SIG-M5 (cell line): ENCODE measurements at places on chromosomes 5 and 9.

DNA sequence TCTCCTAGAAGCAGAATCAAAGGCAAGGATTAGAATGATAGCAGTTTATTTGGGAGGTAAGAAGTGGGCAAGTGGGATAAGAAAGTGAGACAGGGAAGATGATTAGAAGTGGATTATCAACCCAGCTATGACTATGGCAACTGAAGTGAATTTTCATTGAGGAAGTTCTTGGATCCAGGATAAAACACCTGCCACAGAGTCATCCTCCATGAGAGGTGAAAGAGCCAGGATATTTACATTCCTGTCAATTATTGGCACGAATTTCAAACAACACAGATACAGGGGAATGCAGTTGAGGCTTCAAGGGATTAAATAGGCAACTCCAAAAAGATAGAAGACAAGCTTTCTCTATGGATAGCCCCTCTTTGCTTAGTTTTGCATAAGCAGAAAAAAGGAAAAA is 31.8 kb upstream of the ZNF366 start:
- no peak for DNase-seq

DNA sequence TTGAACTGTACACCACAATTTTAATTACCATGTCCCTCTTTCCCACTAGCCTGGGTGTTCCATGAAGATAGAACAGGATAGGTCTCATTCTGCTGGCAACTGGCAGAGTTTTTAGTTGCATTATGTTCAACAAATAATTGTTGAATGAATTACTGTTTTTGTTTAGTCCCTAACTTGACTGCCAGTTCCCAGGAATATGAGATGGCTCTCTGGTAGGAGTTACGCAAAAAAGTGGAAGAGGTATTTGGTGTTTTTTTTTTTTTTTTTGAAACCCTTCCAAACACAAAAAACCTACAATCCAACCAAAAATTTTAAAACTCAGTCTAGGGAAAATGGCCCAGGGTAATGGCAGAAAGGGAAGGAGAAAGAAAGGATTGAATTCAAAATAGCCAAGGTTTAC is 153.6 kb downstream of the GNAQ start:
- DNase-seq = no peak

DNA sequence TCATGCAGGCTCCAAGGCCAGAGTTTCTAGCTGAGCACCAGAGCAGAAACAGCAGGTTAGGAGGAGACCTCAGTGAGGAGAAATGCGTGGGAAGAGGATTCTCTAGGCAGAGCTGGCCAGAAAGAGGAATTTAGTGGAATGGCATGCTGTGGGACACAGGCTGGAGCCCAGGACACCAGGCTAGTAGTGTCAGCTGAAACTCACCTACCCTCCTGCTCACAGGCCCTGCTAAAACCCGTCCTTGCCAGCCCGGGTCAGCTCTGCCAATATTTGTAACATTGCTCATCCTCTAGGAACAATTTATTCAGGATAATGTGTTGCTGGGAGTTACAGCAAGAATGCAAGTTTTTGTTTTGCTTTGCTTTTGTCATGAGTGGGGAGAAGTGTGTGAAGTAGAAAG is 40.2 kb upstream of the AGXT2 start:
- no peak for DNase-seq

GRCh38 chr5:129133553-129133952 is 39.0 kb downstream of the ISOC1 start:
- no peak for DNase-seq

DNA sequence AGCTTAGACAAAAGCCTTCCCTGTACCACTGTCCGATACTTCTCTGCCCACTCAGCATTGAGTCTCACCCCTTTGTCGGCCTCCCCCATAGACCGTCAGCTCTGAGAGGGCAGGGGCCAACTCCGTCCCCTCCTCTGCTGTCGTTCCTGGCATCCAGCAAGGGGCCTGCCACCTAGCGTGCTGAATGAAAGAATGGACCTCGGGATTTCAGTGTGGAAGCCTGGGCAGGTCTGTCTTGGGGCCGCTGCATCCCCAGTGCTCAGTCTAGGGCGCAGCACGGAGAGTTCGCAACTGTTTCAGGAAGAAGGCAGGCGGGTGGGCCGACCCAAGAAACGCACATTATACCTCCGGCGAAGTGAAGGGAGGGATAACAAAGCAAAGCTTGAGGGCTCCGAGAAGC is 1.5 kb upstream of the TOR1B start:
- no peak for DNase-seq

- DNase-seq = no peak
These were observed 8.2 kb downstream of the AP3B1 start for GRCh38 chr5:78286290-78286689.
